MV-4-11 (cell line): ENCODE measurements at places on chromosomes 7 and 10.
A peak's percentile ranks its signal among the peaks of the same experiment; 100 is the strongest.

- no peak for DNase-seq
These were observed 37.0 kb upstream of the GLCCI1 start for GRCh38 chr7:7931626-7932025.

DNA sequence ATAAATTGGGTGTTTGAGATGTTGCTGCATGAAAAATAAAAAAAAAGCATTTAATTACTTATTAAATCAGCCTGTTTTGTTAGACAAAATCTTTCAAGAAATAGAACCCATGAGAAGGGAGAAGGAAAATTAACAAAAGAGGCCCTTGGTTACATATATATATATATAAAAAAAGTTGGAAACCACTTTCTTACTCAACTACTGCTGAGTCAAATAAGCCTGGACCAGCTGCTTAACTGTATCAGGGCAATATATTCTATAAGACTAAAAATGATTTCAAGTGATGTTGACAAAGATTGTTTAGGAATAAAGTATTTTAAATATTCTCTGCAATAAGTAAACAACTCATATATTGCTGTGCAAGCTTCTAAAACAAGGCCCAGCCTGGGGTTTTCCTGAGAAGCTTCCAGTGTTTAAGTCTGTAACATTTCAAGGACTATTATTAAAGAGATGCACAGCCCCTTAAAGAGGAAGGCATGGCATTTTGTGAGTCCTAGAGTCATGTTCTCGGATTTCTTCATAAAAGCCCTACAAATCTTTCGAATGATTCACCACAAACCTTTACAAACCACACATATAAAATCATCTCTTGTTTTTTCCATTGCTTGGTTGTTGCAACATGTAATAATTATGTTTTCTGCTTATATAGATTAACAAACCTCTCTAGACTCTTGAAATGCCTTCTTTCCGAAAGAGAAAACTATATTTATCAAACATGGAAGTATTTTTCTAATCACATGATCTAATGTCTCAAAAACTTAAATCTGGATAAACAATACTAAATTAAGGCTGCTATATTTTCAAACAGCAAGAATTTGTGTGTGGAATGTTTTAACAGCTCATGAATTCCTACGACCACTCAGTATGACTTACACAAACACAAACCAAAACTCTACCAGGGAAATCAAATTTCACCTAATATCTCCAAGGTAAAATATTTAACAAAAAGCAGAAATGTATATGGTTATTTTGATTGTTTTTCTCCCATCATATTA is 14.3 kb downstream of the JAZF1 start:
- peak; percentile 33 for DNase-seq

DNA sequence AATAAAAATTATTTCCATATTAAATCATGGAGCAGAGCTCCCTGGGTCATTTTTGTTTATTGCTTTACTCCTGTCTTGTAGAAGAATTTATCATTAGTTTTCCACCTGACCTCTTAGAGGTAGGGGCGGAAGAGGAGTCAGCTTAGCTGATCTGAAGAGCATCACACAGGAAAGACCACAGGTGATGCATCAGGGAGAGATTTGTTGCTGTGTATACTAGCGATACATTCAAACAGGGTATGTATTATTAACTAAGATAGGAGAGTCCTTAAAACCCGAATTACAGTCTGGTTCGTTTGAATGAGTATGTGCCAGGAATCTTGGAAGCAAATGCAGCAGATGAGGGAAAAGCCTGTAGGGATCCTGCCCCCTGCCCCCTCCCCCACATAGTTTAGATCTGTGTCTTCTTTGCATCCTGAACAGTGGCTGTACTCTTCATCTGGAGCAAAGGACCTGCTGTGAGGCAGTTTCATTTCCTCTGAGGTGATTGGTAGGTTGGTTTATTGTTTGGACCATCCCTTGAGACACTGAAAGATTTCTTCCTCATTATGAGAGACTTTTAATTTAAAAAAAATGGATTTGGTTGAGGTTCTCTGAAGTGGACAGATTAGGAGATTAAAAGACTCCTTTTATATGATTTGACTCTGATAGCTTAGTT is 177.0 kb downstream of the SND1 start:
- peak; percentile 15 for DNase-seq

DNA sequence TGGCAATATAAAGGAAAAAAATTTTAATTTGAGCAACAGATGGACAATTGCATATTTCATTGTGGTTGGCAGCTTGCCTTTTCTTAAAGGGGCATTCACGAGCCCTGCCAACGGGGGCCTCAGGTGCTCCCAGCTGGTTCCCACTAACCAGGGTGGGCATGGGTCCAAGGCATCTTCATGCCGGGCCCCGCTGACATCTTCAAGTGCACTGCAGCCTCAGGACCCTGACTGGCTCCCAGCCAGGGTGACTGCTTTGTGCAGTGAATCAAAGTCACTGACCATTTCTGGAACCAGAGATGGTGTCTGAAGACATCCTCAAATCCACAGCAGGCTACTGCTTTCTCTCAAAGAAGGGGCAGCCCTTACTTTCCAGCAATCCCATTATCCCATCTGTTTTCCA is 275.2 kb upstream of the MGMT start:
- no peak for DNase-seq

DNA sequence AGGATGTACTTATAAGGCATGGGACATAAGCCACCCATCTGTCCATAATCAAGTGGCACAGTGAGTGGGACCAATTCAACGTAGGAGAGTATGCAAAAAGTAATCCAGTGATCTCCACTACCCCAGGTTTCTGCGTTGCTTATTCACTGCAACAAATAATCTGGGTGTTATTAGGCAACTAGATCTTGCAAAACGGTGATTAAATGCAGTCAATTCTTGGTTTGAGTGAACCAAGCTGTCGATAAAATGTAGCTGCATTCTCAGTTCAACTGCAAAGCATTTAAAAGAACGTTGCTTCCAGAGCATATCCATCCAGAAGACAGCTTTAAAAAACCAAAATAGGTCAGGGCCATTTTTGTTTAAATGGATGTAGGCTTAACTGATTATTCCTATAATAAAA is 5.0 kb downstream of the LSMEM1 start:
- no peak for DNase-seq
